ENCODE measurements at places on chromosomes 4 and X.
A peak's percentile ranks its signal among the peaks of the same experiment; 100 is the strongest.

DNA sequence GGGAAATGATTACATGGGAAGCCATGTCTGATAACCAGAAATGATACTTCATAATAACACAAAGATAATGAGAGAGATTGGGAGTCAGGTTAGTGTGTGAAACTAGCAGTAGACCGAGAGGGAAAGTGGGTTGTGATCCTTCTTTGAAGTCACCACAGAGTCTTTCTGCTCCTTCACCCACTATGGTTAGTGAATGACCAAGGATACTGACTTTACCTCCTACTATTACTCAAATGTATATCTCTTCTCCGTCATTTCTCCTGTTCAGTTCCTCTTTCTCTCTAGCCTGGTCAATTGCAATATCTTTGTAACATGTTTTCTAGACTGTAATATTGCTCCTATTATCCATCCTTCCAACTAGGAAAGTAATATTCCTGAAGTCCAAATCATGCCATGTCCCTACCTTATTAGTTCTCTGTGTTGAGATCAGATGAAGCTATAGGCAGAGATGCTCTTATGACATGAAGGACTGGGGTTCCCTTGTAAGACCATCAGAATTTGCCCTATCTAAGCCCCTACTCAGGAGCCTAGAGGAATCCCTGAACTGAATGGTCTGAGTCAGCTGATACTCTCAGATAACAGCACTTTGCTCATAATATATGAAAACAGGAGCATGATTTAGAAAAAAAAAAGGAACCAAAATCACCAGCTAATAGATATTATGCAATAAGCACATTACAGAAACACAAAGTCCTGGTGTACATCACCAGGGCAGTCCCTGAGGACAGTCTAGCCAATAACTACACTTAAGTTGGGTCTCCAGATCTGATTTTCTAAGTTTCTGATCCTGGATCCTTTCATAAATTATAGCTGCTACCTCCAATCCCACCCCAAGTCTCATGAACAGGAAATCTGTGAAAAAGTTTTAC is 81.2 kb downstream of the SHROOM3 start:
- DNase-seq, result no peak

GRCh38 chr4:91064157-91064853 is 937.1 kb downstream of the CCSER1 start:
- DNase-seq, result no peak

DNA sequence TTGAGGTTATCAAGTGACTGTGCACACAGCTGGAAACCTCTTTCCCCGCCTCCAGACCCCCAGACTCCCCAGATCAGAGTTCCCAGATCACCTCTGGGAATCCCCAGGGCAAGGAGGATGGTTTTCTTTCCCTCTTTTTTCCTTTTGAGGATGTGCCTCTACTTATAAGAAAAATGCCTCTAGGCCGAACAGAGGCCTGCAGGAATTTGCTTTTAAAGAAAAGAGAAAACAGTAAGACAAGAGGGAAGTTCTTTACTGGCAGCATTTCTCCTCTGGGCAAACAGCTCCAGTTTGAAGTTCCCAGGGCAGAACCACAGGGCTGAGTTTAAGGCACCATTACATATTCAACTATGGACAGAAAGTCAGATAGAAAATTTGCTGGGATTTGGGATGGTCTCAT is 837.9 kb upstream of the LCORL start:
- no peak for DNase-seq

GRCh38 chr4:108700081-108700757 is 49.8 kb downstream of the OSTC start:
- no peak for DNase-seq

DNA sequence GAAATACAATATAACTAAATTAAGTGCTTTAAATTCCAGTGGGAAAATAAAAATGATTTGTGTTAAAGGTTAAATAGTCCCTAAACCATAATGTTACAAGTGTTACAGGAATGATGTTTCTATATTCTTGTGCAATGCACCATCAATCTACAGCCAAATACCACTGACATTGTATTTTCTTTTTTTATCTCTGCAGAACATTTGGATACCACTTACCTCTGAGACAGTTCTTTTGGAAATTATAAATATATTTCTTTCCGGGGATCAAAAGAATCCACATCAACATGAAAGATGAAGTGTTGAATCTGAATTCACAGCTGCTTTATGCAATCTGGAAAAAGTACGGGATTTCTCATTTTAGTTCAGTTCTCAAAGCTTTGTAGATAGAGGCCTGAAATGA is 518.3 kb upstream of the AGA start:
- no peak for DNase-seq

- no peak for DNase-seq
These were observed 54.8 kb downstream of the BMP3 start for GRCh38 chr4:81085291-81085690.

- DNase-seq, result no peak
These were observed 61.8 kb downstream of the LRRC66 start for GRCh38 chr4:51958199-51958968.

DNA sequence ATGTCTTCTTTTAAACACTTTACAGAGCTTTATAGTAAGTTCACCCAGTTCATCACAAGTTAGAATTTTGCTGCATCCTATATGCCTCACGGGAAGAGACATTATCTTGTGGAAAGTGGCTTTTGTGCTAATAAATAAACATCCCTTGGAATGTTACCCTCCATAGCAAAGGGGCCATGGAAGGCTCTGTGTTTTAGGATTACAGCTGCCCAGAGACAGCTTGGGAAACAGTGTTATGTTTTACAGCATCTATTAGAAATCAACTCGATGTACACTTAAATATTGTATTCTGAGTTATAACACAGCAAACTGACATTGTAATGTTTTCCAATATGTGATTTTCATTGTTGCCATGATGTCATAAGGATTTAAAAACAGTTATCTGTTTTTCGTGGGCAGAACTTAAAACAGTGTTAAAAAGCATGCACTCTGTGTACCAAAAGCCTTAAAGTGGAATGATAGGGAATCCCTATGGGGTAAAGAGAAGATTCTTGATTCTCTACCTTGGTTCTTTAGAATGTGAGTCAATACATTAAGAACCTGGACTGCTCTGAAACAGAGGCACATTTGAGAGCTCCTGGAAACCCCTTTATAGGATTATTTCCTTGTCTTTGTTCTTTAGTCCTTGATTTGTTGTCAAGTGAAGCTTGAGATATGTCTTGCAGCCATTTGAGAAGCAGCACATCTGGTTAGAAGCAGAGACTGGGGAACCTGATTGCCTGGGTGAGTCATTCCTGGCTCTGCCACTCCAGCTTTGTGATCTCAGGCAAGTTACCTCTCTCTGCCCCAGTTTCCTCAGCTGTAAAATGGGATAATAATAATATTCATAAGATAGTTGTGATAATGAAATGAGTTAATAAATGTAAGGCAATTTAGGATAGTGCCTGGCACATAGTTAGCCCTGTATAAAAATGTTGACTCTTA is 41.6 kb downstream of the ARHGAP10 start:
- DNase-seq, result no peak

- no peak for DNase-seq
These were observed 347.2 kb downstream of the RPA4 start for GRCh38 chrX:97230948-97231347.

GRCh38 chr4:101191302-101192098 is 155.8 kb downstream of the PPP3CA start:
- no peak for DNase-seq

- no peak for DNase-seq
These were observed 17.6 kb upstream of the GABRA4 start for GRCh38 chr4:47010912-47011446.

- DNase-seq, result no peak
These were observed 87.3 kb downstream of the ADGRG4 start for GRCh38 chrX:136387951-136388502.

DNA sequence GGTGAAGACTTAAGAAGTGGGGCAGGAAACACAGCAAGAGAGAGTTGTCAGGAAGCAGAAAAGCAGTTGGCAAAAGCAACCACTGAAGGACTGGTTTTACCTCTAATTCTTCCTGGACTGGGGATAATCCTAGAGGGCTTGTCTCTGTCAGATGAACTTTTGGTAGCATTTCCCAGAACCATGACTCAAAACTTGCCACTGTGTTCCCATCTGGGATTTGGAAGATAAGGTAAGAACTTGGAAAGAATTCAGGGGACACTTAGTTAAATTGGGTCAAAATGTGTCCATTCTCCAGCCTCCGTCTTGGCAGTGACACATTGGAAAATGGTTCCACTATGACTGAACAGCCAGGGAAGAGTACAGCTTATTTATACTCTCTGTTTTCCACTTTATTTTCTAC is 55.7 kb downstream of the CD38 start:
- DNase-seq, result no peak

DNA sequence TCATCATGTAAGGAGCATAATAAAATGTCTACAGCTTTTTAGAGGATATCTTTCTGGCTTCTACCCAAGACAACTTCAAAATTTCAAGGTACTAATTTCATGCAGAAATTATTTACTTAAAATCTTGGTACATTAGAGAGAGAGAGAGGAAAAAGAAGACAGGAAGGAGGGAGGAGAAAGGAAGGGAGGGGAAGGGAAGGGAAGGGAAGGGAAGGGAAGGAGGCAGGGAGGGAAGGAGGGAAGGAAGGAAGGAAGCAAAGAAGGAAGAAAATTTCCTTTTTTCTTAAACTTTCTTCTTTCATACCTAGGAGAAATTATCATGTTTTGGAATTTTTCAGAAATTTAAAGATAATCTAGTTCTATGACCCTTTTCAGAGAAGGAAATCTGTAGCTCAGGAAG is 61.8 kb downstream of the HS3ST1 start:
- no peak for DNase-seq

GRCh38 chr4:22515145-22515887 is 550 bp downstream of the ADGRA3 start:
- DNase-seq, result peak; percentile 63

GRCh38 chrX:85243761-85244449 is at the start of the genes SATL1 and ZNF711:
TSS of gene SATL1 (minus strand) at chrX:85243779. CDS start at chrX:85108968, 134,811 bp downstream.
TSS of gene ZNF711 (plus strand) at chrX:85243991. CDS start at chrX:85247573, 3,582 bp downstream.
- DNase-seq, result no peak

DNA sequence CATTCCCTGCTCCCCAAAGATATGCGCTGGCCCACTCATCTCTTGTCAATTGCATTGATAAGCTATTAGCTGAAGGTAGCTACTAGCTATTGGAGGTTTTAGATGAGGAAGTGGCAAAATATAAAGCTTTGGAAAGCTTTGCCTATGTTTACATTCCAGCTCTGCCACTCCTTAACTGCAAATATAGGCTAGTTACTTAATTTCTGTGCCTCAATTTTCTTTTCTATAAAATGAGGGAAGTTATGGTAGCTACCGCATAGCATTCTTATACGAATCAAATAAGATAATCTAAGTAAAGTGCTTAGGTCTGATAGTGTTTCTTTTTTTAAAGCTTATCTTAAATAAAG is 47.7 kb upstream of the RASGEF1B start:
- no peak for DNase-seq

DNA sequence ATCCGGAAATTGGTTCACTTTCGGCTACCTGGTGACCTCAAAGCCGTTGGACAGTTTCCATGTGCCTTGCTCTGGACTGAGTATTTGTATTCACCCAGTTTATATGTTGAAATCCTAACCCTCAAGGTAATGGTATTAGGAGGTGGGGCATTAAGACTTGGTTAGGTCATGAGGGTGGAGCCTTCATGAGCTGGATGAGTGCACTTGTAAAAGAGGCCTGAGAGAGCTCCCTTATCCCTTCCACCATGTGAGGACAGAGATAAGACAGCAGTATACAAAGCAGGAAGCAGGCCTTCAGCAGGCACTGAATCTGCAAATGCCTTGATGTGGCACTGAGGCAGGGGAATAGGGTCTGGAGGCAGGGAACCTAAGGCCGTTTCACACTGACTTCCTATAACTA is 5.3 kb upstream of the OPHN1 start:
- no peak for DNase-seq

DNA sequence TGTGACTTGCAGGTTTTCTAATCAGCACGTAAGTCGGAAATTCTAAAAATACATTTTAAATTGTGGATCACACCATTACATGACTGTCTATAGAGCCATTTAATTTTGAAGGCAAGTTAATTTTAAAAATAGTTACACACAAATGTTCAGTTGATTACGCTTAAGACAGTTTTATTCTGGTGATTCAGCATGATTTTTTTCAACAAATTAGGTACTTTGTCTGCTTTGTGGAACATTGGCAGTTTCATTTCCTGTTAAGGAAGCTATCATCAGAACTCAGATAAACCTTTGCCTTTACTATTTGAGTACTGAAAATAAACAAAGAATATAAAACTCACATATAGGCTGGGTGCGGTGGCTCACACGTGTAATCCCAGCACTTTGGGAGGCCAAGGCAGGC is 19.5 kb downstream of the SAT1 start:
- no peak for DNase-seq

DNA sequence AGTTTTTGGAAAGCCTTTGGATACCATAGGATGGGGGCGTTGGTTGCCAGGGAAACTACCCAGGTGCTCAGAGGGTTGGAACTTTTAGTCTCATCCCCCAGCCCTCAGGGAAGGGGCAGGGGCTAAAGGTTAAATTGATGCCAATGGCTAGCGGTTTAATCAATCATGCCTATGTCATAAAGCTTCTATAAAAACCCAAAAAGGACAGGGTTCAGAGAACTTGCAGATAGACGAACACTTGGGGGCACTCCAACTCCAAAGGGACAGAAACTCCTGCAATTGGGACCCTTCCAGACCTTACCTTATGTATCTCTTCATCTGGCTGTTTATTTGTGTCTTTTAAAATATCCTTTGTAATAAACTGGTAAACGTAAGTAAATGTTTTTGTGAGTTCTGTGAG is 30.0 kb upstream of the GPR173 start:
- no peak for DNase-seq

DNA sequence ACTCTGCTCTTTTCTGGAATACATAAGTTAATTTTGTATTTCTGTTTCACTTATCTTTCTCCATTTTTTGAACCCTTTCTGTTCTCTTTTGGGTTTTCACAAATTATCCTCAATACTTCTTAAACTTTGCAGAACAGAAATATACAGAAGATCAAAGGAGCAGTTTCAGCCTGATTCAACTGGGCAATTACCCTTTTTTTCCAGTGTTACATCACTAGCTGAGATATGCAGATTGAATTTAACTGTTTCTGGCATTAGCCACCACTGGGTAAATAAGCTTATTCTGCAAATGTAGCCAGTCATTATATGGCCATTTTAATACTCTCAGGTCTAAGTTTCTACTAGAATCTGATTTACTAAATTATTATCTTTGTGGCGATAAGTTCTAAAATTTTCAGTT is 66.9 kb upstream of the GRID2 start:
- no peak for DNase-seq

DNA sequence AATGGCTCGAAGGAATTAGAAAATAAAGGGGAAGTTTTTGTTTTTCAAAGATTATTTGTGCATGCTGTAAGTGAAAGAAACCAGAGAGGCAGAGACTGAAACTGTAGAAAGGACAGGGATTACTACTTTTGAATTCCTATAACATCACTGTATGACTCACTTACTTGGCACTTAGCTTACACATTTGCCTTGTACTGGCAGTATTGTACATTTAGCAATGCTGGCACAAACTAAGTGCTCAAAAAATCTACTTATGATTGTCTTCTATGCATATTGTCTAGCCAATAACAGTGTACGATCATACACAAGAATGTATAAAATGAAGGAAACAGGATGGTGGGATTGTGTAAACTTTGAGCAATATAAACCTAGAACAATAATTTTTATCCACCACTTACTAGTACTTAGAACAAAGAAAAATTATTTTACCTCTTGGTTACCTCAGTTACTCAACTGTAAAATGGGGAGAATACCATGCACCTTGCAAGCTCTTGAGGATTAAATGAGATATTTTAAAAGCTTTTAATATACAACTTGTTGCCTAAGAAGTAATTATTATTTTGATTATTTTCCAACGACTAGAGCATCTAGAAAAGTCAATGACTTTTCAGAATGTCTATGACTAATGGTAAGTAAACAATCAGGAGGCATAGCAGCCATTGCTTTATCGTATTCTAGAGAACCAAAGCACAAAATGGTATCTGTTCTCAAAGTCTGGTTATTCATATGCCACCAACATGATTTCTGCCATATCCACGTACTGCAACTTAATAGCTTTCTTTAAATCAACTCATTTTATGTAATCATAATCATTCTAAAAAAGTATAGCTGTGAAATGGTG is 4.7 kb downstream of the FAM120C start:
- peak; percentile 50 for DNase-seq

Data from hepatic stellate cell (primary cell).